ENCODE measurements at places on chromosomes 2 and 18.

- peak; percentile 88 for DNase-seq
Observed at GRCh38 chr2:218876562-218877219, 4.0 kb upstream of the WNT10A start.

DNA sequence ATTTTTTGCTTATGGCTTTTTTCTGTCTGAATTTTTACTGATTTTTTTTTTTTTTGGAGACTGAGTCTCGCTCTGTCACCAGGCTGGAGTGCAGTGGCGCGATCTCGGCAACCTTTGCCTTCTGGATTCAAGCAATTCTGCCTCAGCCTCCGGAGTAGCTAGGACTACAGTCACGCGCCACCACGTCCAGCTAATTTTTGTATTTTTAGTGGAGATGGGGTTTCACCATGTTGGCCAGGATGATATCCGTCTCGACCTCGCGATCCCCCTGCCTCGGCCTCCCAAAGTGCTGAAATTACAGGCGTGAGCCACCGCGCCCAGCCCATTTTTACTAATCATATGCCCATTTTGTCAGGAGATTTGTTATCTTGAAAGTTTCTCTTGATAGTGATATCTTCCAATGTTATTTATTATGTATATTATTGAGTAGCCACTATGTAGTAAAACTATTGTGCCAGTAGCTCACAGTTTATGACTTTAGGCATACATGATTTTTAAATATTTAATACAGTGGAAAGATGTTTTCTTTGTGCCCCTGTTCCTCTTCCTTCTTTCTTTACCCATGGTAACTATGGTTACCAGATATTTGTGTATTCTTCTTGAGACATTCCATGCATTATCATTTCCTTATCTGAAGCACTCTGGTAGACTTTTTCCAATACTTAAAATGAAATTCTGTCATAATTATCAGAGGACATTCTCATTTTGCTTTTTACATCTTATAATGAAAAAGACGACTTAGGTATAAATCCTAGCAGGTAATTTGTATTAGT lies 2.1 kb downstream of the HAT1 start:
- DNase-seq: no peak

- peak; percentile 88 for DNase-seq
Observed at GRCh38 chr2:218257390-218257981, 3.3 kb upstream of the GPBAR1 start.

DNA sequence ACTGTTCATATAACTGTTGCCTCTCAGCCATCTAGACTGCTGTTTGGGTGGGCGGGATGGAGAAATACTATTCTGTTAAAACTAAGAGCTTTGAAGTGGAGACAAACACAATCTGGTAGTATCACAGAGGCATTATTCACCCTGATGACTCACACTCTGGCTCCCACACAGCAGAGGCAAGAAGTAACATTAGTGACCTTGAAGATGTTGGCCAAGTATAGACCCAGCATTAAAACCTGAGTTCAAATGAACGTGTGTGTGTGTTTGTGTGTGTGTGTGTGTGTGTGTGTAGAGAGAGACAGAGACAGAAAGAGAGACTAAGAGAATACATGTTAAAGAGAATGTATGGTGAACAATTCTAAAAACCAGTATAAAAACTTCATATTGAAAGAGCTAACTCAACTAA lies 22.5 kb upstream of the ACVR1 start:
- peak; percentile 87 for DNase-seq

DNA sequence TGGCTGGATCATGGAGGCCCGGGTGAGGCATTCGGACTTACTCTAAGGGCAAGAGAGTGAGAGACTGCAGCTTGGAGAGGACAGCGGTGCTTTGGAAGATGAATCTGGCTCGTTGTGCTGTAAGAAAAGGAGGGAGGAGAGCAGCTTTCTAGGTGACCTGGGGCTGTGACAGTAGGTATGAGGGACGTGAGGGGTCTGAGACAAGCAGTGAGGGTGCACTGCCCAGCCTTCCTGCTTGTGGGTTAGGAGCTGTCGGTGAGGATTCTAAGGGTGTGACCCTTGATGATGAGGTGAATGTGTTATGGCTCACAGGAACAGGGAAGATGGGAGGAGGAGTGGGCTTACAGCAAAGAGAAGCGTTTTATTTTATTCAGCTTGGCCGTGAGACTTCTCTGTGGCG lies 27.1 kb upstream of the RHOB start:
- DNase-seq: peak; percentile 36

GRCh38 chr2:217948897-217949296 lies 53.9 kb downstream of the TNS1 start:
- no peak for DNase-seq

DNA sequence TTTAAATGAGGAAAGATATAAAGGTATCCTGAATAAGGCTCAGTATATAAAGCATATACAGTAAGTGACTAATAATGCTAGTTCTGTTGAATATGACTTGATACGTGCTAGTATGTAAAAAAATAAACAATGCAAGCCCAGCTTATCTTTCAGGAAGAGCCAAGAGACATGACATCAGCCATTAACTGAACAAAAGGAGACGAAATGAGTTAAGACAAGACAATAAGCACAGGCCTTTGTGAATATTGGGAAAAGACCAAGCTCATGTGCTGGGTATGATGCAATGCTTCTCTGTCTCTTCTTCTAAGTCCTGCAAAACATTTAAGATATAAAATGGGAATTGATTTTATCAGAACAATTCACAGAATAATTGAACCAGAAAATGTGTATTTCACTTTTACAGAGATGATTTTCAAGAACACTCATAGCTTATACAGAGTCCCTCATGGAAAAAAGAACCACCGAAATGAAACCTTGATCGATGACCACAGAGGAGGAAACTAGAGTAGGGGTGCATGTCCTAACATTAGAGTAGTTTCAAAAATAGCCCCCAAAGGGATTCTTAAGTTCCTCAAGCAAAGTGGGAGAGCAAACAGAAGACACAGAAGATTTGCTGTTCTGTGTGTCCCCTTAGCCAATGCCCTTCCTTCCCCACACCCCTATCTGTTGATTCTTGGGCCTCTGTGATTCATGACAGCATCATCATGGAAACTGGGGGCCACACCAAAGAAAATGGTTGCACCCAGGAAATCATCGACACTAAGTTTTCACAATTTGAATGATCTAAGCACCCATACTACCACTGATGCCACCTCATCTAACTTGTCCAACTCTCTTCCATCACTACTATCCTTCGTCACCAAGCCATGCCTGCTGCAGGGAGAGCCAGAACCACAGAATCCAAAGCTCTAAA lies 68.0 kb upstream of the CRIM1 start:
- DNase-seq: no peak

DNA sequence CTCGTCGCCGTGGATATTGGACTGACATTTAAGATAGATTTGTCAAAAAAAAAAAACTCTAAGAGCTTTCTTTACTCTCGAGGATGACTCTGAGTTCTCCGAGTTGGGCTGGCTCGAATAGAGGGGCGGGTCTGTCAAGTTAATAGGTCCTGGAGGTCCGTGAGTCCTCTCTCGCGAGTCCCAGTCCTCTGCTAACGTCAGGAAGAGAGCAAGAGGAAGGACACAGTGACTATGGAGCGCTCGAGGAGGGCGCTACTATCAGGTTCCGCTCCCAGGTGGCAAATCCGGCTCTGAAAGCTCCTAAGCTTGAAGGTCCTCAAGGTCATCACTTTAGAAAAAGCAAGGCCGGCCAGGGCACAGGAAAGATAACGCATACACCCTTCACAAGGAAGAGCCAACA lies 404 bp upstream of the AKAIN1 start:
- no peak for DNase-seq

- no peak for DNase-seq
Observed at GRCh38 chr2:3104261-3104660, 273.4 kb downstream of the EIPR1 start.

DNA sequence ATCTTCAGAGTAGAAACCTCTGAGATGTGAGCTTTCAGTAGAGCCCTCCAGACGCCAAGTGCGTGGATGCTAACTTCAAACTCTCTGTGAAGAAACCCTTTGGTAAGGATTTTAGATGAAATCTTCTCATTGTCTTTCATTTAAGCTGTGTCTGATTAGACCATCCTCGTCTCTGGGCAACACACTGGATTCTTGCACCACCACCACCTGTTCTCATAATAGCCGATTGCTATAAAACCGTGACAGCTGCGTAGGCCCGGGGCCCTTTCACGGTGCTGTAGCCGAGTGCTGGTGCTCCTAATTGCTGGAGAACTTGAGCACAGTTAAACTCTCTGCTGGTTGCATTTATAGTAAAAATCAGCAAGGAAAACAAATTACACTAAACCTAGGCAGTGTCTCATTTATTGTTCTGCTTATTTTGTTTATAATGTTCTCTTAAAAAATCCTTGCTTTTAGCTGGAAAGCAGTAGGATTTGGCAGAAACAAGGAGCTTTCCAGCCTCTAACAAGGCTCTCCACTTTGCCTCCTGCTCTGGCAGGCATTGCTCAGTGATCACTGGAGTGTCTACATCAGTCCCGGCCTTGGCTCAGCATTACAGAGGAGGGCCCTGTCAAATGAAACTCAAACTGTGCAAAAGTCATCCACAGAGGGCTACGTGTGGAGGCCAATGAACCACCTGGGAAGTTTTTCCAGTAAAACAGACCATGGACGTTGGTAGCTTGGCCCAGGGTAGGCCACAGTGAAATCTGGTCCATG lies 40.9 kb upstream of the MBP start:
- DNase-seq: no peak

DNA sequence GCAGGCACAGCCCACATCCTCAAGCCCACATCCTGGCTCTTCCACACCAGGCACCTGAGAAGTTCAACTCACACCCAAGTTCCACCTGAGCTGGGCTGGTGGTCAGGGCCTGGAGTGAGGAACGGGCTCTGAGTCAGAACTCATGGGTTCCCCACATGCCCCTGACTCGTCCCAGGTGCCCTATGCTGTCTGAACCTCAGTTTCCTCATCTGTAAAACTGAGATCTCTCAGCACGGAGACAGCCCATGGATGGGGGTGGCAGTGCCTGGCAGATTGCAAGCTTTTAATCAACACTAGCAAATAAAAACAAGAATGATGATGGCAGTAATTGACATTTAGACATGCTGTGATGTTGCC lies 307.8 kb downstream of the NDUFA10 start:
- peak; percentile 31 for DNase-seq

DNA sequence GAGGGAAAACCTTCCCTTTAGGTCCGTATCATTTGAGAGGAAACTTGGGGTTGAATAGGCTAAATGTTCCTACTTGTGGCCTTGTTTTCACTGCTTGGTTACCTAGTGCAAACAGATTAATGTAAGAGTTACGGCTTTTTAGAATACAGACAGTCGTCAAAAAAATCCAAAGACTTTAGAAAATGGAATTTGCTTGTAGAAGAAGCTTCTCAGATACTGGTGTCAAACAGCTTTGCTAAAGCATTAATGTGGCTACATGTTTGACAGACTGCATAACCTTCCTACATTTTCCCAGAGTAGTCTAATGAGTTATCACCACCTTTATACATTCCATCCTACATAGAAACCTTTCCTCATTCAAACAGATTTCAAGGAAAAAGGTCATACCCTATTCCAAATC lies 114.6 kb downstream of the FMNL2 start:
- DNase-seq: no peak

DNA sequence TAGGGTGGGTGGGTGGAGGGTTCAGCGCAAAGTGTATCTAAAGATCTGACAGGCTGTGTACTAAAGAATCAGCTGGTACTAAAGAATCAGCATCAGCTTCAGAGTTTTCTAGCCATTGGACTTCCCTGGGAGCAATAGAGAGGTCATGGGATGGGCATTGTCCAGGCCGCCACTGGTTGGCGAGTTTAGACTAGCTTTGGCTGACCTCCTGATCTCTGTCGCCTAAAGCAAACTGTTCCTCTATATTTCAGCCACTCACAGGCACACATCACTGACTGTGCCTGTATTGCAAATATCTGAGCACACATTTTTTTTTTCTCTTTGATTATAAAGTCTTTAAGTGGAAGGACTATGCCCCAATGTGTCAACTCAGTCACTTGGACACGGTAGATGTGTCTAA lies 267.8 kb upstream of the SKOR2 start:
- DNase-seq: no peak
